ENCODE measurements at places on chromosomes 12 and 14.

DNA sequence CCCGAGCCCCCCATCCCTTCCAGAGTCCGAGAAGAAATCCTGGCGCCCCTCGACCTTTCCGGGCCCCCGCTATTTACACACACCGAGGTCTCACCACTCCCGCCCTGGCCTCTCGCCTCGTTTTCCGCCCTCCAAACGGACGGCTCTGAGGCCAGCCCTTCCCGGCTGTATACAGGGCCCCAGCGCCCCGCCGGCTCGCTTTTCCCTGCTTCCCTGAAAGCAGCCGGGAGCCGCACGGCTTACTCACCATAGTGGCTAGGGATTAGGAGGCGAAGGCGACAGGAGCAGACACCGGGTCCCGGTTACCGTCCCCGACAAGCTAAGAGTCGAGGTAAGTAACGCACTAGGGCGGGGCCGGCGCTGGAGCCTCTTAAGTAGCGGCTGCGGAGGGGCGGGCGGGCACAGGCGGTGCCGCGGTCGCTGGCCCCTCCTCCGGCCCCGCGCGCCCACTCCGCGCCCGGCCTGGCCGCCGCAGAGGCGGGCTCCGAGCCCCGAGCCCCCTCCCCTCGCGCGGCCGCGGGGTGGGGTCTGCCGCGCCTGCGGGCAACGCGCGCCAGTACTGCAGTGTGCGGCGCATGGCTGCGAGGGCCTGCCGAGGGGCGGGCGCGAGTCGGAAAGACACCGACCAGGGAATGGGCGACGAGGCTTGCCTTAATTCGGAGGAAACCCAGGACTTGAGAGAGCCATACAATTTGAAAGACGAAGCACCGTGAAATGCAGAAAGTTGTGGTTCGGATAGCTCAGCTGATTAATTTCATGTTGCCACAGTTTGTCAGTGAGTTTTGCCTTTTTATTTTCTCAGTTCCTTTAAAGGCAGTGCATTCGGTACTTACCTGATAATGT lies at the start of gene TUBA1B:
Gene TUBA1B, minus strand, starts transcription at position 345 of the 843 bp plus-strand sequence. Its CDS starts 95 bp downstream, at position 250.
- peak; percentile 88 for DNase-seq

- DNase-seq, result no peak
Observed at GRCh38 chr12:12207746-12208145, 59.1 kb downstream of the LRP6 start.

DNA sequence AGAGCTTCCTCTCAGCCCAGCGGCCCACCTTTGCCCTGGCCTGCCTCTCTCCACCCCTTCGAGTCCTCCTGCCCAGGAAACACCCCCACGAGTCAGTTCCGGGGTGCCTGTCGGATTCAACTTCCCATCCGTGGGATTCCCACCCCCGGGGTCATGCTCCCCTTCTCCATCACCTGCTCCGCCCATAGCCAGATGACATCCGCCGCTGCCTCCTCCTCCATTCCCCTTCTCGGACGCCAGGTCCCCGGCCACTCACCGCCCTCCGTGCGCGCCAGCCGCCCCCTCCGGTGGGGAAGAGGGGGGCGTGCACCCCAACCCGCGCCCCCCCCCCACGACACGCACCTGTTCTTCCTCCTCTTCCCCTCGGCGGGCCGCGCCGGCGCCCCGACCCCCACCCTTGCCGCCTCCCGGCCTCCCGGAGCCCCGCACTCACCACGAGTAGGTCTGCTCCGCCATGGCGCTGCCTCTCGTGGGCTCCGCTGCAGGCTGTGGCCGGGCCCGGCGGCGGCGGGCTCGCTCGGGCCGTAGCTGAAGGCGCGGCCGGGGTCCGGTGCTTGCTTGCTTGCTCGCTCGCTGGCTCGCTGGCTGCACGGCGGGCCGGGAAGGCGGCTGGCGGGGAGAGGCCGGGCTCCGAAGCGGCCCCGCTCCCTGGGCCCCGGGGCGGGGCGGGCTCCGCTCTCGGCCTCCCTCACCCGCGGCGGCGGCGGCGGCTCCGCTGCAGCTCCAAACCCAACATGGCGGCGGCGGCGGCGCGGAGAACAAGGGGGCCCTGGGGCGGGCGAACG lies 554 bp downstream of the SPPL3 start:
- peak; percentile 22 for DNase-seq

DNA sequence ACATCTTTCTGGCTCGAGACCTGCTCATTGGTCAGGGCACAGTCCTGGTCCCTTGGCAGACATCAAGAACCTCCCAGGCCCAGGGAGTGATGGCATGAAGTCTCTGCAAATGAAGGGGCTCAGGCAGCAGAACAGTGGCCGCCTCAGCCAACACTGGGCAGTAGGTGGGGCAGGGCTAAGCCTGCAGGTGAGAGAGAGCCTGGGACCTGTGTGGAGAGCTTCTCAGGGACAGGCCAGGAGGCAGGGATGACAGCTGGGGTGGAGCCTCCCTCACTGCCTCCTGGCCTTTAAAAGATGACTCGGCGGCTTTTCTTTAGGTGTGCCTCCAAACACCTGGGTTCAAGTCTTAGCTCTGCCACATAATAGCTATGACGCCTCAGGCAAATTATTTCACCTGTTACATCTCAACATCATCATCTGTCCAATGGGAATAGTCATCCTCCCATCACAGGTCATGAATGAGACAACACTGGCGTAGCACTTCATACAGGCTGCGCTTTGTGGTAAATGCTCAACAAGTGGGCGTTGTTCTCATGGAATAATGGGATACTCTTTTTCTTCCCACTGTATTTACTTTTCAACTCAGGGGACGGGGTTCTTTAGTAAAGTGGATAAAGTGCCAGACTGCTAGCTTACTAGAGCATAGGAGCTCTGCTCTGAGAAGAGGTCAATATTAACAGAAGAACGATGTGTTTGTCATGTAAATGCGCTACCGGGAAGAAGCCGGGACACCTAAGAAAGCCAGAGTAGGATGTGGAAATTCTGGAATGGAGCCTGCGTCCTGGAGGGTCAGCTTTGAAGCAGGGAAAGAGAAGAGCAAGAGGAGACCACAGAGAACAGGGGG lies 277.4 kb downstream of the FOXN3 start:
- DNase-seq, result no peak

- peak; percentile 39 for DNase-seq
Observed at GRCh38 chr12:79886917-79887519, 47.9 kb downstream of the PPP1R12A start.

DNA sequence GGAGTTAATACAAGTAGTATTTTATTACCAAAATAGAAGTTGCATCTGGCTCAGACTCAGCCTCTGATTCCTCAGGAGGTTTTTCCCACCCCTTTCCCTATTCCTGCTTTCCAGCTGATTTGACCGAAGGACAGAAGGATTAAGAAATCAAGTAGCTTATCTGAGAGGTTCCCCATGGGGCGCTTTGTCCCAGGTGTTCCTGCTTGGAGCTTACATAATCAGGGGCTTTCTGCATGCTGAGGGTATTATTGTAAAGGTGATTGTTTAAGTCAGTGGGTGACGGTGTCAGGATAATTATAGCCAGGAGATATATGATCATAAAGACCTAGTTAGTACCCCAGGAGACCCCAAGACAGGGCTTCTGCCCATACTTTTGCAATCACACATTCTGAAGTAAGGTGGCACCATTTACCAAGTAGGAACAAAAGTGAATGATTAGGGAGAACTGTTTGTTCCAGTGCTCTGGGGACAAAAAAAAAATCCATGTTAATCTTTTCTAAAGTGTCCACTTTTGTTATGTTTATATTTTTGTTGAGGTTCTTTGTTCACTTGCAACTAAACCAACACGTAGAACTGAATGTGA lies 921.3 kb downstream of the NRXN3 start:
- peak; percentile 71 for DNase-seq

- DNase-seq, result no peak
Observed at GRCh38 chr12:209851-210250, 4.1 kb downstream of the SLC6A12 start.

- DNase-seq, result no peak
Observed at GRCh38 chr12:85695097-85695715, 141.0 kb downstream of the RASSF9 start.

DNA sequence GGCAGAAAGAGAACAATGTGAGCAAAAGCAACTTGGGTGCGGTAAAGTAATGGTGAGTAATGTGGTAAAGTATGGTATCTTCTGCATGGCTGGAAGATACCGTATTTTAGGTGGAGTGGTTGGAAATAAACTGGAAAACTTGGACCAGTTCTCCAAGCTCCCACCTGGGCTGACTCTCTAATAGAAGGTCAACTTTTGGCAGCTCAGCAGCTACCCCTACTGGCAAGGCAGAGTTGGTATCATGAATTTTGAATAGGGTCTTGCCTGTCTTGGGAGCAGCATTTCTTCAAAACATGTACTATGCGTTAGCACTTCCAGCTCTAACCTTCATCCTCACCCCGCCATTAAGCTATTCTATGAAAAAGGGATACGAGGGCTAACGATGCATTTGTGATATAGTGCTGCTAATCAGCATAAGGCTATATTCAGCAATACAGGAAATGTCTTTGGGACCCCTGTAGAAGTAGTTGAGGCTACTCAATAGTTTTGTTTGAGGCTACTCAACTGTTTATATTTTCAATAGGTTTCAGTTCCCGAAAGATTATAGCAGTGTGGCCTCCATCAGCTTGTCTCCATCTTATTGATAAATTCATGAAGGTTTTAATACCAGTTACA lies 276.3 kb upstream of the FAR2 start:
- DNase-seq, result peak; percentile 79

DNA sequence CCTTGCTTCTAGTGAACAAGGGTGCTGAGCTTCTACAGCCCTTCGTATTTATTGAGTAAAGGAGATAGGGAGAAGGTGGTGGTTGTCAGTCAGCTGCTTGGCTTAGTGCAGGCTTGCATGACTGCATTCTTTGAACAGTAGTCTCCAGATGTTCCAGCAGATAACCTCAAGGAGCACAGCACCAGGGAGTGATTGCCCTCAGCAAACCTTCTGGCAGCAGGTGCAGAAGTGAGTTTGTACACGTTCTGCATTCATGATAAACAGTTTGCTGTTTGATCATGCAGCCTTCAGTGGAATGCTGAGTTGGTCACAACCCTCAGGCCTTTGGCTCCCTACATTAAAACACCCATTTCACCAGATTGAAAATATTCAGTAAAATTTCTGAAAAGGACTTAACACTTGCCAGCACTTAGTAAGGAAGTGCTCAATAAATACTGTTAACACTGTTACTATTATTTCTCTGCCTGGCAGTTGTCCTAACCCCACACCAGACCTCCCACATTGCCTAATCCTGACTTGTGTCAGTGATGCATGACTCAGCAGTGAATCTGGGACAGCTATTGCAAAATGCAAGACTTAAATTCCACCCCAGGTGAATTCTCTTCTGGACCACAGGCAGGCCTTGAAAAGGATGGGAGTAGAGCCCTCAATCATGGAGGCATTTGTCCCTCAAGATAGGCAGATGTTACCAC lies 18.9 kb upstream of the CARMIL3 start:
- no peak for DNase-seq

- no peak for DNase-seq
Observed at GRCh38 chr14:99037777-99038430, 234.1 kb downstream of the BCL11B start.

- no peak for DNase-seq
Observed at GRCh38 chr12:21773263-21773741, 1.2 kb downstream of the KCNJ8 start.

GRCh38 chr12:104197264-104197663 lies 18.3 kb upstream of the TXNRD1 start:
- no peak for DNase-seq

- DNase-seq, result no peak
Observed at GRCh38 chr14:22555384-22556011, 33.5 kb downstream of the DAD1 start.

- no peak for DNase-seq
Observed at GRCh38 chr12:127162307-127162706, 1104.7 kb upstream of the TMEM132C start.

DNA sequence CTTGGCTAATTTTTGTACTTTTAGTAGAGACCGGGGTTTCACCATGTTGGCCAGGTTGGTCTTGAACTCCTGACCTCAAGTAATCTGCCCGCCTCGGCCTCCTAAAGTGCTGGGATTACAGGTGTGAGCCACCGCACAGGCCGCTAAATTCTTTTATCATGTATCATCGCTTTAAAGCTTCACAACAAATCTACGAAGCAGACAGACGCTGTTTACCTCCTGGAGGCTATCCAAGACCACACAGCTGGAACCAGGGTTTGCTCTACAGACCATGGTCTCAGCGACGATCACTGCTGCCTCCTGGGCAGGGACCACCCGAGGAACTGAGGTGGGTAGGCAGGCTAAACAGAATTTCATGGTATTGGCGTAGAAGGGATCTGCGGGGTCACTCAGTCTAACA lies 27.2 kb downstream of the KRT80 start:
- DNase-seq, result no peak

- DNase-seq, result no peak
Observed at GRCh38 chr14:63650256-63650952, 8.7 kb upstream of the WDR89 start.

GRCh38 chr12:124605883-124606774 lies 38.7 kb upstream of the NCOR2 start:
- DNase-seq, result peak; percentile 17

DNA sequence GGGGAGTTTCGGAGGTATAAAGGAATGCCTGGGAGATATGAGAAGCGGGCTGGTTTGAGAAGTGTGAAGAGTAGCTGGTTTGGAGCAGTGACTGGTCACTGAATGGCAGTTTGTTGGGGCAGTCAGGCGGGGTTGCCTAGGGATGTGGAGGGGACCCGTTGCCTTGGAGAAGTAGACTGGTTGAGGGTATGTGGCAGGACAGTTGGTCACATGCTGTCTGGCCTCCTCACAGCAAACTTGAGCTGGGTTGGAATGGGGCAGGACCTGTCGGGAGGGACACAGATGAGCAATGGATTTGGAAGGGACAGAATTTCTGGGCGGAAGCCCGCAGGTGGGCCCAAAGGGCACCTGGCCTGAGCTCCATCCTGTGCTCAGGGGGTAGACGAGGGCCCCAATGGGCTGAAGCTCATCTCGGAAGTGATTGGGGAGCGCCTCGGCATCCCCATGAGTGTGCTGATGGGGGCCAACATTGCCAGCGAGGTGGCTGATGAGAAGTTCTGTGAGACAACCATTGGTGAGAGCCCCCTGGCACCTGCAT lies 2.2 kb downstream of the GPD1 start:
- DNase-seq, result no peak

- DNase-seq, result no peak
Observed at GRCh38 chr14:20680363-20680762, 4.0 kb upstream of the RNASE4 start.

DNA sequence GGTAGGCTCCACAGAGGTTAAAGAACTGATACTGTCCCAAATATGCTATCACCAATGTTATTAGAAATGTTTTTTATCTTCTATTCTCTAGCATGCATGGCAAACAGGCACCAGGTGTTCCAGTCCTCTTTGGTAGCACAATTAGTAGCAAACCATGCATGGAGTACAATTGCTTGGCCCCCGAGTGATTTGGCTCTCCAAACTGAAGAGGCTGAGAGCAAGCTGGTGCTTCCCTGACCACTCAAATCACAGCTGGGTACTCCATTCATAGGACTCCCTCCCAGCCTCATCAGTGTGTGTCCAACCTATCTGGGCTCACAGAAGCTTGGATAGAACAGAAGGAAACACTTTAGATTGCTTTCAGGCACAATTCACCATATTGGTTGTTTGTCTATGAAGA lies 93.4 kb downstream of the DIO2 start:
- DNase-seq, result peak; percentile 82

GRCh38 chr12:15165012-15165659 lies 56.1 kb downstream of the RERG start:
- no peak for DNase-seq

All from NCI-H2171 treated with DMSO at 0.1 percent for 48 hours (cell line).